ENCODE measurements at places on chromosomes 7 and 10.

- DNase-seq: no peak
- H3K36me3 ChIP-seq: peaks cover 41% of the 10 kb centered on the region
- no peak overlapping the region for H3K4me3 ChIP-seq
- peaks cover 5% of the 10 kb centered on the region for H3K4me1 ChIP-seq
- no peaks in the 10 kb centered on the region for H3K27me3 ChIP-seq
Measured at GRCh38 chr7:73700581-73701134, 17.3 kb downstream of the BUD23 start.

DNA sequence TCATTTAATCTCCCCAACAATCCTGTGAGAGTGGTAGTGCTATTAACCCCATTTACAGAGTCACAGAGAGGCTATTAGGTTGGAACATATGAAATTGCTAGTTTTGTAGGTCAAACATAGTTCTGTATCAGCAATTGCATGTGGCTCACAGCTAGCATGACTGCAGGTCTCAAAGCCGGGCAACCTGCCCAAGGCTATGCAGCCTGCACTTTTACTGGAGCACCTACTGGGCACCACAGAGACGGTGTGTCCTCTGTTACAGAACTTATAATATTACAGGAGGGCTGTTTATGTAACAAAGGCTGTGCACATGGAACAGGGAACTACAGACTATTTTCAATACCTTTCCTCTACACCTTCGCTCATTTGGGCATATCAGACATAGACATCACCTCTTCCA lies 355.8 kb downstream of the RPS24 start:
- H3K27ac ChIP-seq: no peak overlapping the region
- H3K36me3 ChIP-seq: no peaks in the 10 kb centered on the region
- DNase-seq: no peak
- no peaks in the 10 kb centered on the region for H3K4me1 ChIP-seq
- no peak overlapping the region for H3K4me3 ChIP-seq

DNA sequence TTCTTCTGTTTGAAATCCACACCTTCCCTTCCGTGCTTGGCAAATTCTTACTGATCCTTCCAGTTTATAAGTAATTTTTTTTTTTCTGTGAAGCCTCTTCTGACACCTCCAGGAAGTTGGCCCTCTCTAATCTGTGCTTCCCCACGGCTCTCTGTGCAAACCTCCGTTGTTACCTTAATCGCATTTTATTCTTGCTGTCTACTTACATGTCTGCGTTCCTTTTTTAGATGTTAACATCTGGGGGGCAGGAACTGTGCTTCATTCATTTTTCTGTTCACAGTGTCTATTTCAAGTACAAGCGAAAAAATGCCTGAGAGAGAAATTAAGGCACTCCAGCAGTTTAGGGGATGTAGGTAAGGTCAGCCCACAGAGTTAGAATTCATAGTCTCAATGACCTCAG lies 8.4 kb upstream of the CAMK1D start:
- no peak for DNase-seq
- peaks cover 4% of the 10 kb centered on the region for H3K4me1 ChIP-seq

GRCh38 chr7:102834999-102835398 lies 77.8 kb upstream of the LRRC17 start:
- H3K27me3 ChIP-seq: no peaks in the 10 kb centered on the region
- DNase-seq: peak; percentile 34
- H3K27ac ChIP-seq: no peak overlapping the region
- H3K36me3 ChIP-seq: peaks cover 10% of the 10 kb centered on the region
- H3K4me1 ChIP-seq: peaks cover 8% of the 10 kb centered on the region
- no peak overlapping the region for H3K4me3 ChIP-seq

All from activated CD4-positive, alpha-beta T cell treated with anti-CD3 and anti-CD28 coated beads for 36 hours (primary cell).